ENCODE measurements at places on chromosomes 13 and 19. TPM values are rescaled to one million over a fixed set of nuclear protein-coding genes. Genes with fewer than 3 reads are reported as not detected.

- DNase-seq, result no peak
These were observed 56.1 kb upstream of the F7 start for GRCh38 chr13:113049521-113049941.

- no peak for DNase-seq
These were observed 25.5 kb upstream of the MCF2L start for GRCh38 chr13:112943309-112944125.

- no peak for DNase-seq
These were observed 52.6 kb downstream of the MAP4K1 start for GRCh38 chr19:38564981-38565690.

GRCh38 chr19:8482696-8483095 lies 19.7 kb downstream of the PRAM1 start:
- DNase-seq, result no peak

DNA sequence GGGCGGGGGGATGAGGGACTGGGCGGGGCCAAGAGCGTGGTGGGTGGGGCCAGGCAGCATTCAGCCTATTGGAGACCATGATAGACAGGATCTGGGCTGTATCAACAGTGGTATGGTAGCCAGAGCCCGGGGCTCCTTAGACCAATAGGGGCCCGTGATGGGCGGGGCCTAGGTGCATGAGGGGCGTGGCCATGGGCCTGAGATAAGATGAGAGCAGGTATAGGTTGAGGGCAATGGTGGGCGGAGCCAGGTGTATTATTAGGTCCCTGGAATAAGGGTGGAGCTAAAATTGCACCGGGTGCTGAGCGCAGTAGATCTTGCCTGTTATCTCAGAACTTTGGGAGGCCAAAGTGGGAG lies 5.3 kb downstream of the ABCA7 start:
- no peak for DNase-seq

DNA sequence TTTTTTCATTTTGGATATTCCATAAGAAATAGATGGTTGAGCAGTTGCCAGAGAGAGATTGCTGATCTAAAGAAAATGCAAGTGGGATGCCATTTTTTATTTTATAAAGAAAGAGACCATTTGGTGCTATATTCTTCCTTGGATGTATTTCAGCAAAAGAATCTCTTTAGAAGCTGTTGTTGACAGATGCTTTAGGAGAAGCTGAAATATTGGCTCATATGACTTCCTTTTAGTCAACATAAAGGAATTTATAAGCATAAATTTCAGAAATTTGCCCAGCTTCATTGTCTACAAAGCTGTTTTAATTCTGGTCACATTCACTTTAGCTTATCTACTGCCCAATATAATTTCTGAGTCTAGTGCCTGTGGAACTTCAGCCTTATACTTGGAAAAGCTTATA lies 36.9 kb downstream of the POLR1D start:
- no peak for DNase-seq

GRCh38 chr13:31022928-31023530 lies 90.6 kb downstream of the TEX26 start:
- no peak for DNase-seq

- DNase-seq, result no peak
These were observed 929 bp upstream of the TNFSF13B start for GRCh38 chr13:108268466-108269112.

DNA sequence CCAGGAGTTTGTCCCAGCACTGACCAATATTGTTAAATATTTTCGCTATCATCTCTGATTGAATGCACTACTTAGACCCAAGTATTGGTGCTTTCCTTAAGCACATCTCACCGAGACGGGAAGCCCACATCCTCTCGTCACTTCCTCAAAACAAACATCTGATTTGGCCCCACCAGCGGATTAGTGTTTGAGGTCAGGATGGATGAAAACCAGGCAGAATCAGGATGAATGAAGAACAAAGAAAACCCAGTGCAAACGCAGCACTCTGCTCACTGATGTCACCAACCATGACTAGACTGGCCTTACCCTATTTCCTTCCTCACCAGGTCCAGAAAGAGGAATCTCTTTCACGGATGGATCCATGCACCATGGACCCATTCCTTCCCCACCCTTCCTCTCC lies 6.0 kb downstream of the PLAUR start:
- no peak for DNase-seq

Gene NLRP7
- total RNA-seq, result not detected

Gene ZNF440
- total RNA-seq, result 8.3 TPM

Gene SCN1B
- 11.9 TPM for total RNA-seq

Gene CLEC17A
- total RNA-seq, result not detected

Gene APC2
- not detected for total RNA-seq

Gene PSG11
- total RNA-seq, result not detected
